Fibroblast of gingiva (primary cell): ENCODE measurements at places on chromosomes 1 and 21.

GRCh38 chr1:93111561-93111960 is 32.5 kb downstream of the MTF2 start:
- DNase-seq = no peak

DNA sequence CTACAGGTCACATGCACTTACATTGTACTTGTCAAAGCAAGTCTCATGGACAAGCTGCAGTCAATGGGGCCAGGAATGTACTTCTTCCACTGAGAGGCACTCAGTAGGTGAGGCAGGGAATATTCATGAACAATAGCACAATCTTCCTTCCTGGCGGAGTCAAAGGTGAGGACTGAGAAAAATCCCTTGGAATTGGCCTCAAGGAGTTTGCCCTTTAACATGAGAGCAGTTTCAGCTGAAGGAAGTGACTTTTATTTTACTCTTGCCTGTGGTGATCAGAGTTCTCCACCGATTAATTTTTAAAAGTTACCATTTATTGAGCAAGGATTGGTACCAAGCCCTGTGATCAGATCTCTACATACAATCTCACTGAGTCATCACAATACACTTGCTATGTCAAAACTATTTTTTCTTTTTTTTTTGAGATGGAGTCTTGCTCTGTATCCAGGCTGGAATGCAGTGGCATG is 11.2 kb upstream of the AK2 start:
- DNase-seq = peak; percentile 54

DNA sequence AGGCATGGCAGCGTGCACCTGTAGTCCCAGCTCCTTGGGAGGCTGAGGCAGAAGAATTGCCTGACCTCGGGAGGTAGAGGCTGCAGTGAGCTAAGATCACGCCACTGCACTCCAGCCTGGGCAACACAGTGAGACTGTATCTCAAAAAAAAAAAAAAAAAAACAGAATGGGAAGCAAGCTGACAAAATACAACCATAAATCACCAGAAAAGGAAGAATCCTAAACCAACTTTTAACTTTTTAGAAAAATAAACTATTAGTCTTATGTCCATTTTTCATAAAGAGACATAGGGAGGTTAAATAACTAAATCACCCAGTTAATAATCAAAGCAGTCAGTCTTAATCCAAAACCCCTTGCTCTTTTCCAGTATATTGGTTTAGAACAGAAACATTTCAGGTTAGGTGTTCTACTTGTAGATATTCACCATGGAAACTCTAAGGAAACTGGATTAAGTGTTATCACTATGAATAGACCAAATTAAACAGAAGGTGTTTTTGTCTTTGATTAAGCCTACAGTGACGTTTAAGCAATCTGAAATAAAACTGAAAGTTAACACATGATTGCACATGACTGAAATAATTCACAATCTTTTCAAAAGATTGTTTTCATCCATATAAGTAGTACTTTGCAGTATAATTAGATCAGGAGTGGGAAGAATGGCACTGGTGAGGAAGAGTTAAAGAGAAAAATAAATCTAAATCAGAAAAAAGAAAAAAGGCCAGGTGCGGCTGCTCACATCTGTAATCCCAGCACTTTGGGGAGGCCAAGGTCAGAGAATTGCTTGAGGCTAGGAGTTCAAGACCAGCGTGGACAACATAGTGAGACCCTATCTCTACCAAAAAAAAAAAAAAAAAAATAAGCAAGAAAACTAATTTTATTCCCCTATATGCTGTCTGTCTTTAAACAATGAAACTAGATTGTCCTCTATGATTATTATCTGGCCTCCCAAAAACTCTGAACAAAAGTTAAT is 9.6 kb downstream of the CDC42BPA start:
- no peak for DNase-seq

- peak; percentile 66 for DNase-seq
Observed at GRCh38 chr1:186082235-186082937, 292.7 kb downstream of the TPR start.

- no peak for DNase-seq
Observed at GRCh38 chr1:182715531-182715930, 31.1 kb upstream of the RGS8 start.
